Stimulated activated CD8-positive, alpha-beta memory T cell treated with anti-CD3 and anti-CD28 coated beads, Interleukin-4, amount 100 ng/mL, for 1 hour (primary cell): ENCODE measurements at places on chromosomes 5 and 9.

GRCh38 chr9:119398350-119398749, 29.1 kb upstream of the BRINP1 start:
- no peak for DNase-seq

GRCh38 chr9:12702160-12702758, 9.1 kb downstream of the TYRP1 start:
- no peak for DNase-seq

DNA sequence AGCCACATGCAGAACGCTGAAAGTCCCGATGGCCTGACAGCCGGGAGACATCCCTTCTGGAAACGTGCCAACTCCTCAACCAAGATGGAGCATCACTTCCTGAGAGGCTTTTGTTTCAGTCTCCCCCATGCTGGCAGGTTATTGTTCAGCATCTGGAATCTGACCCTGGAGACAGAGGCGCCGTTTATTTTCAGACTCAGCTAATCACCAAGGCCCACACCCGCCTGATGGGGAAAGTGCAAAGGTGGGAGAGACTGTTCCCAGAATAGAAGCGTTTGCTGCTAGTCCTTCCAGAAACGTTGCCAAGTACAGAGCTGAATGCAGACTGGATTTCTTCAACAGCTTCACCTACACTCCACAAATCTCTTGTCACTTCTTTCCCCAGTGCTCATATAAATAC, 41.8 kb upstream of the S1PR3 start:
- no peak for DNase-seq

- DNase-seq, result no peak
Measured at GRCh38 chr5:136199408-136199807, 6.4 kb upstream of the SMIM32 start.
